ENCODE measurements at places on chromosomes 12 and 14.

- no peak for DNase-seq
These were observed 605 bp downstream of the ANKRD52 start for GRCh38 chr12:56257491-56258067.

DNA sequence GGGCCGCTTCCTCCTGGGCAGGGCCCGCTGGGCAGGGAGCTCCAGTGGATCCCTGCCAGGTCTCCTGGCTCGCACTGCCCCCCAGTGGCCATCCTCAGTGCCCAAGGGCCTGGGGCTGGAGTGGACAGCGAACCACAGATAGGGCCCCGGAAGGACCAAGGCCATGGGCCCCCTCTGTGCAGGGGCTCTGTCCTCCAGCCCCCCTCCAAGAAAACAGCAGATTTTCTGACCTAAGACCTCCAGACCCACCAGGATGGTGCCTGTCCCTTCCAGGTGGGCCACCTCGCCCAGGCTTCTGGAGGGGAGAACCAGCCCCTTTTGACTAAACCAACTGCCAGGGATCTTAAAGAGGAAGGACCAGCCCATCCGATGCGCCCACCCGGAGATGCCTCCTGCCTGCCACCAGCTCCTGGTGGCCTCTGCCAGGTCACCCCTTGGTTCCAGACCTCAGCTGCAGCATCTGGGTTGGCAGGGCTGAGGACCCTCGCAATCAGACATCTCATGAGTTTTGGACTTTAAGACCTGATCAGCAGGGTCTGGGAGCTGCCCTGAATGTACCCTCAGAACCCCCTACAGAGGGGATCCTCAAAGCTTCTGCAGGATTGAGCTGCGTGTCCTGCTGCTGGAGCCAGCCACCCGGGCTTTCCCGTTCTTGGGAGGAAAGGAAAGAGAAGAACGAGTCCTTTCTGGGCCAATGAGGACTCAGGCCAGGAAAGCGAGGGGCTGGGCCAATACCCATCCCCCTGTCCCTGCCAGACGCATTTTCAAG, 325.8 kb upstream of the DIO3 start:
- no peak for DNase-seq

GRCh38 chr14:25049568-25050268, at the start of gene STXBP6:
Gene STXBP6 (minus strand): TSS chr14:25050147. CDS start chr14:24974818, 75,329 bp downstream.
- DNase-seq, result no peak

DNA sequence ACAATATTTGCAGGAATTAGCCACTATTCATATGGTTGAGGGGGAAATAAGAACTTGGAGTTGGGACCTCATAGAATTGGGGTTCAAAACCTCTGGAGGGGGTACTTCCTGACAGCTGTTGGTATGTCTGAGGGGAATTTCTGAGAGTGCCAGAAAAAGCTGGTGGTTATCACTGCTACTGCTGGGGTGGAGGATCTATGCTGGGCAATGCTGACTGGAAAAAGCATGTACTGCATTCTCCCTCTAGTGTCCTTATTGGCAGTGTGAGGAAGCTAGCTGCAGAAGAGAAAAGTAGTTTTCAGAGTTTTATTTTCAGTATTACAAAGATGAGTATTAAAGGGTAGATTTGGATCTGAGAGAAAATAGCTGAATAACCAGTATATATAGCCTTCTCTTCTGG, 88.8 kb downstream of the FUT8 start:
- DNase-seq, result no peak

DNA sequence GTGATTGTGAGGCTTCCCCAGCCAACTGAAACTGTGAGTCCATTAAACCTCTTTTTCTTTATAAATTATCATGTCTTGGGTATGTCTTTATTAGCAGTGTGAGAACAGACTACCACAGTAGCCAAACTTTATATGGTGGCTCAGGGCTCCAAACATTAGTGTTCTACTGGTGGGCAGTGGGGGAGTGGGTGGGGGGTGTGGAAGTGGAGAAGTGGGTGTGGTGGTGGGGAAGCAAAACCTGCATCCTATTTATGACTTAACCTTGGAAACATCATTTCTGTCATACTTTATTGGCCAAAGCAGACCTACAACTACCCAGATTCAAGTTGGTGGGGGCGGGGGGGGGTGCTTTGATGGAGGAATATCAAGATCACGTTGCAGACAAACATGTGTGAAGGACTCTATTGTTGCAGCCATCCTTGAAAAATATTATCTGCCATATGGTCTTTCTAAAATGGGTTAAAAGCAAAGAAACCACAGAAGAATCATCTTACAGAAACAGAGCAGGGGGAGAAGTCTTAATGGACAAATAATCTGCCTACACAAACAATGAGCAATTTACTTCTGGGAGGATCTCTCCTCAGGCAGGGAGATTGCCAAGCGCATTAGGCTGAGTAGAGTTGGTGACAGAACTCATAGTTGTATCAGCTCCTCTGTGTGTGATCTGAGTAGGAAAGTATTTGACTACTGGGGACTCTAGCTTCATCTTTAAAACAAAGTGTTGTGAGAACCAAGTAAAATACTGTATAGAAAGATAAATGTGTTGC, 1.4 kb upstream of the PWP1 start:
- no peak for DNase-seq

DNA sequence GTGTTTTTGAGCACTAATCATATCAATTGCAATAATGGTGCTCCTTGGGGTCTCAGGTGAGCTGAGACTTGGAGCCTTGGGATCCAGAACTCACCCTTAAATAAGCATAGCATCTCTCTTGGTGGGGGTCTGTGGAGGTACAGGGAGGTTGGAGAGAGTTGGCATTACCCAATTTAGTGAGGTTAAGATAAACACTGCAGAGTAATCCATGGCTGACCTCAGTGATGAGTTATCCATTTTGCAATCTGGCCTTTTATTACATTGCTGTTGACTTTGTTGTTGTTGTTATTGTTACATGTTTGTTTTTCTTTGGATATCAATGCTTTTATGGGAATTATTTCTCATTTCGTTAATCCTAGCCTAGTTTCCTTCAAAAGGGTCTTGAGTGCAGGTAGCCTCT, 373.3 kb downstream of the NRXN3 start:
- DNase-seq, result no peak

DNA sequence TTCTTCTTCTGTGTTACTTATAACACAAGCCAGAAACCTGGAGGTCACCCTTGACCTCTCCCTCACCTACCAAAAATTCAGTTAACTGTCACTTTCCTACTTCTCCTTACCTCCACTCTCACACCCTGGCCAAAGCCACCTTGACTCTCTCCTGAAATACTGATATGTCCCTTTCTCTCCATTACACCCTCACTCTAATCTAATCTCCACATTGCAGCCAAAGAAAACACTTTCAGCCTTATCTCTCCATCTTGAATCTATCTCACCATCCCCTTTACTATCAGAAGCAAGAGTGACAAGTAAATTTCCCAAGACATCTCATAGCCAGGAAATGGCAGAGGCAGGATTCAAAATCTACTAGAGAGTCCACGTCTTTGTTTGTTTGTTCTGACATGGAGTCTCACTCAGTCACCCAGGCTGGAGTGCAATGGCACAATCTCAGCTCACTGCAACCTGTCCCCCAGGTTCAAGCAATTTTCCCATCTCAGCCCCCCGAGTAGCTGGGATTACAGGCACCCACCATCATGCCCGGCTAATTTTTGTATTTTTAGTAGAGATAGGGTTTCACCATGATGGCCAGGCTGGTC, 28.0 kb upstream of the USP15 start:
- no peak for DNase-seq

DNA sequence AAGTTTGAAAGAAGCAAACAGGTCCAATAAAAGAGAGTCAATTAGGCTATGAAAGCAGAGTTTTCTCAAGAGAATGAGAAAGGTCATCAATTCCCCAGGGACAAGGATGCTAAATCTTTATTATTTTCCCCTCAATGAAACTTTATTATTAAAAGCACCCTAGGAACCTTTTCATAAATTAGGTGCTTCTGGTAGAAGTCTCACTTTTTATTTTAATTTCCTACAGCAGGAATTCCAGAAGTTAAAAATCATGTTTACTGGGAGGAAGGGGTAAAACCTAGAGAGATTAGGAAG, 223.2 kb upstream of the SOX5 start:
- no peak for DNase-seq

DNA sequence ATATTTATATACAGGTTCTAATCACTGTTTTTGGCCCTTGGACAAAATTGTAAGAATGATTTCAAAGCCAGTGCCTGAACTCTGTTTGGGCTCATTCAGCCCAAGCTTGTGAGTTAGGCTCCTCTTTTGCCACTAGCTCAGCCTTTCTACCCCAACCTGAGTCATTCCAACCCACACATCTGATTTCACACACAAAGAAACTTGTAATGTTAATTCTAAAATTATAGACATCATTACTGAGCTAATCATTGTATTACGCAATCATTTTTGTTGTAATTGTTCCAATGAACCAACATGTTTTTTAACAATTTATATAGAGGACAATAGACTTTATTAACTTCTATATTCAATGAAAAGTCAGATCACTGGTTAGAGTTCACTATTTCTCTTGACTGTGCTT, 441.1 kb downstream of the ETNK1 start:
- no peak for DNase-seq

GRCh38 chr12:122878780-122879612, 16.9 kb downstream of the VPS37B start:
- DNase-seq, result no peak

DNA sequence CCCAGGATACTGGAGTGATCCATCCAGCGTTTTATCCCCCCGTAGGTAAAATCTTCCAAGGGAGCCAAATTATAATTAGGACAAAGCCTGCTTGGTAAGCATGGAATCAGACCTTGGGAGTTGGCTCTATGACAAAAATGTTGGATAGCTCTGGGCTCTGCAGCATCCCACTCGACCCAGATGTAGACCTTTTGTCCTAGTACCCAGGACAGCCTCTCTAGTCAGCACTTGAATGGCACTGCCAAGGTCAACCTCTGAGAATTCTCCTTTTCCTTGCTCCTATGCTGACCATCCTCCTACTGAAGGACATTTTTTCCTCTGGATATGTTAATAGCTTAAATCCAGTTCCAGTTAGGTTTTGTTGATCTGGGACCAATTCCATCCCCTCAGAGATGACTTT, 104.7 kb upstream of the SLC35F4 start:
- no peak for DNase-seq

- no peak for DNase-seq
These were observed 51.2 kb downstream of the TESC start for GRCh38 chr12:117047810-117048584.

DNA sequence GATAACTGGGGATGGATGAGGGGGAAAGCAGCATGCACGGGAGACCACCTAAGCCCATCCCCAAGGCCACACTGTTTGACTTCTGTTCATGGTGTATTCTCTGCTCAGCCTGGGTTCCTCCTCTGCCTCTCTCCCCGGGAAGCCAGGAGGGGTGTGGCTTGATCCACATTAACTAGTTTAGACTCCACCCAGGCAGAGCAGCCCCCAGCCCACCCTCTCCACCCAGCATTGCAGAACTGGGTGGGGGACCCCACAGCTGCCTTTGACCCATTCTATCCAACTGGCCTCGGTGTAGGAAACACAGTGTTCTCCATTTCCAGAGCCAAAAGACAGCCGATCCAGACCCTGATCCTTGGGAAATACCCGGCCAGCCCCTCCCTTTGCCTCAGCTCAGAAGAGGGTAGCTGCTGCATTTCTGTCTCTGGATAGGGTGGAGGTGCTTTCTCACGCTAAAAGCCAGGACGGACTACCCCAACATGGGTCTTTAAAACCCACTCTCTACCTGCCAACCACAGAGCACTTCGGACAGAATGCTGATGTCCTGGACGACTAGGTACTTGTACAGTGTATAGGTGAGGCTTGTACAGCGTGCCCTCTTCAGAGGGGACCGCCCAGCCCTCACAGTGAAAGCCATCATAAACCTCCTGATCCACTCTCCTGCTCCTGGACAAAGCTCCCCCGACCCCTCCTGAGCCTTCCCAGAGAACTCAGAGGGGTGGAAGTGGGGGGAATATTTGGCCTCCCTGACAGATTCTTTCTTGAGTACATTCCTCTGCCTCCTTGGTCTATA, 9.4 kb downstream of the SPRYD3 start:
- no peak for DNase-seq

DNA sequence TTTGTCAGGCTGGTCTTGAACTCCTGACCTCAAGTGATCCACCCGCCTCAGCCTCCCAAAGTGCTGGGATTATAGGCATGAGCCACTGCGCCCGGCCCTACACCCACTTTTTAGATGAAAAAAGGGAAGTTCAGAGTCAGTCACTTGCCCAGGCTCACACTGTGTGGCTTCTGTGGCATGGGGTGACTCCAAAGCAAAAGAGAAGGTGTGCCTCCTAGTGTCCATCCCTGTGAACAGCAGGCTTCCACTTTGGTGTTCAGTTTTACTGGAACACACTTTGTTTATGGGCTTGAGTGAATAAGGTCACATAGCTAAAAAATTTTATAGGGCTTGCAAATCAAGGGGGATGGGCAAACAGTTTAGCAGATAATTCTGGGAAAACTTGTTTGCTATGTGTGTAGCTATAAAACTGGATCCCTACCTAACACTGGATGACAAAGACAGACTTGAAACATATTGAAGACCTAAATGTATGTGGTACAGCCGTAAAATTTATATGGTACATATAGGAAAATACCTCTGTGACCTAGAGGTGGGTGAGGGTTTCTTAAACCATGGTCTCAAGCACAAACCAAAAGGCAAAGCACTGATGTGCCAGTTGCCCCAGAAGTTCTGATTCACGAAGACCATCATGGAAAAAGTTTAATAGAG, 54.9 kb downstream of the EID3 start:
- peak; percentile 34 for DNase-seq

GRCh38 chr12:51866762-51867161, 18.2 kb upstream of the FIGNL2 start:
- no peak for DNase-seq

DNA sequence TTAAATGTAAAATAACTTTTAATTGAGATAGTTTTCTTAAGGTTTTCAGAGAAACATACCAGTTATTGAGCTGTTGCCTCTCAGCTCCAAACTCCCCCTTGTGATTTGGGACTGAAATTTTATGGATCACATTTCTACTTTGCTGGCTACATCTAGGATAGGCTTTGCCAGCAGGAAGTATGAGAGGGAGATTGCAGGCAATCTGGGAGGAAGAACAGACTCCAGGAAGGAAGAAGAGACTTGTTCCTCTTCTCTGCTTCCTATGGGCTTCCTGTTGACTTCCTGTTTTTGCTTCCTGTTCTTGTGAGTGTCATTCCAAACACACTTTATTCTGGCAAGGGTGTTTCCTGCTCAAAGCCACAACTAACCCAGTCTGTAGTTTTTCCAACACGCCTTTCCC, 312.9 kb downstream of the ITPR2 start:
- DNase-seq, result no peak

DNA sequence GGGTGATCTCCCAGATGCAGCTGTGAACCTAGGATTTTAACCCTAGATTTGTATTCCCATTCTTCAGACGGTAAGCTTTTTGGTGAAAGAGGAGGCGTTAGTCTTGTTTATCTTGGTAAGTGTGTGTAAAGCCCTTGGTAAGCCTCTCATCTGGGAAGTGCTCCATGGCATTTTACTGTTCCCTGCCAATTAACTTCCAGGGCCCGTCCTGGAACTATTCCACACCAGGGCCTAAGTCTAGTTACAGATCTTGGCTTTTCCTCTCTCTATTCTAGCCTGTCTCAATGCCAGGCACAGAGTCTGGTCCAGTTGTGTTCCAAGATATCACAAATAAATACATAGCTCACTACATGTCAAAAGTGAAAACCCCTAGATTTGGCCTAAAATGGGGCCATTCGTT, 42.4 kb downstream of the YEATS4 start:
- no peak for DNase-seq
